ENCODE measurements at places on chromosomes 12 and 14.
A peak's percentile ranks its signal among the peaks of the same experiment; 100 is the strongest.

DNA sequence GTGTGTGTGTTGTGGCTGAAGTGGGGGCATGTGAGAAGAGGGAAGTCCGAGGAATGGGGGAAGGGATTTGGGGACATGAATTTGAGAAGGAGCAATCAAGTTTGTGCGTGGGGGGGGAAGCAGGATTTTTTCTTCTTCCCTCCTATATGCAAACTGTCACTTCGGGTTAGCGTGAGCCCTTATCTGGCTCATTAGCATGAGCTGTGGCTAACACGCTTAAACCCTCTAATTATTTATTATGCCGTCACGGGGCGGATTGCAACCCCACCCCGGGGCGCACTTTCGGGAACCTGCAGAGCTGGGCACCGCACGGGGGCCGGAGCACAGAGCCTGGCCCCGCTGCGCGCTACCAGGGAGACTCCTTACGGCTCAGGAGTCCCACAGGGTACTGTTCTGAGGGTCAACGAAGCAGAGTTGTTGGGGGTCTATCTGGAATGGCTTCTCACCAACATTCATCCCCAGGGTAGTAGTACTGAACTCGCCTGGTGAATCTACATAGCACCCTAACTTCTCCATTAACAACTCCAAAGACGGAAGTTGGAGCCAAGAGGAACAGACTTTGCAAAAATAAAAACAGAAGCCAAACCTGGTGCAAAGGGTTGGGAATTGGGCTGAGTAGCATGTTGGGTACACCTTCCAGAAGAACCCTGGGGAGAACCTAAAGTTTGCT is 6.4 kb upstream of the ASCL1 start:
- DNase-seq, result no peak

- DNase-seq, result no peak
Observed at GRCh38 chr12:113359133-113359938, 949 bp downstream of the PLBD2 start.

- DNase-seq, result no peak
Observed at GRCh38 chr12:29735604-29736003, 48.1 kb downstream of the TMTC1 start.

DNA sequence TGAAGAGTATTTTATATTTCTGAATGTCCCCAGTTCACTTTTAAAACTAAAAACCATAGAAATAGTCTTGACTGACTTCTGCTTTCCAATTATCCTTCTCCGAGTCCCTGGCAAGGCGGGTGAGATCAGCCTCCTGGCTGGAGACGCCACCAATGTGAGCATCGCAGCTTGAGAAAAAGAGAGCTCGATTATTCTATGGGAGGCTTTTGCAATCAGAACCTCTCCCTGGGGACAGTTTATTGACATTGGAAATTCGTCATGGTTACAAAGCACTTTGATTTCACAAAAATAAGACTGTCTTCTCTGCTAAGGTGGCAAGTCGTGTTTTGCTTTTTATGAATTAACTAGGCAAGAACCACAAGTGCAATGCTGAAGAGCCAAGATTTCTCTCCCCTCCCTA is 23.6 kb upstream of the GPHB5 start:
- no peak for DNase-seq

- no peak for DNase-seq
Observed at GRCh38 chr14:95104911-95105310, 52.4 kb downstream of the DICER1 start.

DNA sequence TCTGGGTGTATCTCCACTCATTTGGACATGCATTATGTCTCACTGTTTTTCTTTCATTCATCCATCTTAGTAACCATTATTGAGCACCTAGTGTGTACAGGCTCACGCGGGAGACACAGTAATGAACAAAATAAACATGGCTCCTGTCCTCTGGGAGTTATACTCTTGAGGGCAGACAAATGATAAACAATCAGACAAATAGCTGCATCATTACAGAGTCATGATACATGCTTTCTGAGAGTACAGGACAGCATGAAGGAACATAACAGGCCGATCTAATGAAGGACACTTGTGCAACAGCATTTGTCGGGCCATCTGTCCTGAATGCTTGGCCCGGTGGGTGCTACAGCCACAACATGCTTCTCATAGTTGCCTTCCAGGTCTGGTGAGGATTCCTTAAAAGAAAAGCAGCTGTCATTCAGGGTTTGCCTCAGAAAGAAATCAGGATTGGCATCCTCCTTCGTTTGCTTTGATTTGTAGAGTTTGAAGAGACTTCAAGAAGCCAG is 77.2 kb upstream of the EGLN3 start:
- DNase-seq, result no peak

- DNase-seq, result no peak
Observed at GRCh38 chr12:42571327-42572009, 18.1 kb downstream of the PRICKLE1 start.

DNA sequence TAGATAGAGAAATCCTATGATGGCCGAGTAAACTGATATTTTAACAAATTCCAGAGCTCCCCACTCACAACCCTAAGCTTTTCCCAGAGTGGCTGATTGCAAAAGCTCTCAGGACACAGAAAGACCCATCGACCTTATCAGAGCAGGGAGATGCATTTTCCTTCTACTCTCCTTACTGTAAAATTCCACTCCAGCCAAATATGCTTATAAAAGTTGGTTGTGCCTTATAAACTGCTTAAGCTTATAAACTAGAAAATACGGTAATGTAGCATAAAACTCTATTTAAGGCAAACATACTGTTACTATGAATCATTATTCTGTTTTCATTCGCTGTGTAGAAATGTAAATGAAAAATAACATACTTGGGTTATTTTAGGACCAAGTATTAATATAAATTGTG is 41.6 kb upstream of the TRHDE start:
- DNase-seq, result peak; percentile 17

DNA sequence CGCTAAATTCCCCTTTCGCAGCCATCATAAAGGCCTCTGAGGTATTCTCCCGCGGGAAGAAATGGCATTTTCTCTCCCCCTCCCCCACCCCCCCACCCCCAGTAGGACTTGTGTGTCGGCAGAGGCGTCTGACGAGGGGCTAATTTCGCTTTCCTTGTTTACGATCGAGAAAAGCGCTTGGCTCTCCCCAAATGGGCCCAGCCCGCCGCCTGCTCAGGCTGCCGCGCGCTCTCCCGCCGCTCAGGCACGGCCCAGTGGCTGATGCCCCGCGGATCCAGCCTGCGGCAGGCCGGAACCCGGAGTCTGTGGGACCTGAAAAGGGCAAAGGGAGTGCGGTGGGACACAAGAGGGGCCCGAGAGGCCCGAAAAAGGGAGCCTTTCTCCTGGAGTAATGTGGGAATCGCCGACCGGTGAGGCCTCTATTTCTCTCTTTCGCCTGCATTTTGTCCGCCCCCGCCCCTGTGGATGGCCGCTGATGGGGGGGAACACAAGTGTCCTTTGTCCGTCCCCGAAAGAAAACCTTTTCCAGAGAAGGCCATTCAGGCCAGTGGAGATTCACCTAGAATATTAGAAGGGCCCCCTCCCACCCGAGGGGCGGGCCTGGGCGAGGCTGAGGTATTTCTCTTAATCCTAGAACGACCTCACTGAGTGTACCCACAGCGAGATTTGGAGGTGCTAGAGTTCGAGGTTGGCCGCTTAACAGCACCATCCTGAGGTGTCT is 9.0 kb upstream of the HOXC6 start:
- DNase-seq, result no peak

DNA sequence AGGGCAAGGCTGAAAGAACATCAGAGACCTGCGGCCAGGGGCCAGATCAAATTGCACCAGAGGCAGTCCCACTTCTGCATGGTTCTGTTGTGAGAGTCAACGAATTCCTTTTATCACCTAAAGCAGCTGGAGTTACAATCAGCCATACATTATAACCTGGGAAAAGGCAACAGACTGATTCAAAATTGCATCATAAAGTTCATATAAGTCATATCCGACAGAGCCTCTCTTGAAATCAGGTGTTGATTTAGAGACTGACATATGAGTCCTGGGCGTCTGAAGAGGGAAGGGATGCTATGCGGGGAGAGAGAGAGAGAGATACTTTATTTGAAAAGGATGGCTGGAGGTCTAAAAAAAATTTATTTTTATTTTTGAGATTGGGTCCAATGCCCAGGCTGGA is 89.4 kb downstream of the EFCAB11 start:
- DNase-seq, result no peak

Data from AG09309 (cell line).